ENCODE measurements at places on chromosomes 5 and 9.

DNA sequence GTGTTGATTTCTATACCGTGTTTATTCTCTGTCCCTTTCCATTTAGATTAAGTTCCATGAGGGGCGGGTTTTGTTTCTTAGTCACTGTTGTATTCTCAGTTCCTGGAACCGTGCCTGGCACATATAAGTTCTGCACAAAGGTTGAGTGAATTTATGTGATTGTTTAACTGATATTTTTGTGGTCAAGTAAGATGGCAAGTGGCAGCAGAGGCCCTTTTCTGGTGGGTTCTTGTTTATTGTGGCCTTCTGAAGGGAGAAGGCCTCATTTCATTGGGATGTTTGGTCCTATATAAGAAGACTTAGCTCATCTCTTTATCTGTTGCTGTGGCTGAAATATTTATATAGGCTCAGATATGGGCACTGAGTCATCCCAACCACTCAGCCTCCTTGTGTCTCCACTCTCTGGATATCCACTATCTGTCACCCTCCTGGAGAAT lies 262.5 kb downstream of the PSAT1 start:
- no peak for DNase-seq

GRCh38 chr9:126218359-126219125 lies 108.1 kb upstream of the MVB12B start:
- DNase-seq: no peak

GRCh38 chr5:176854164-176854563 lies 43.8 kb downstream of the UNC5A start:
- no peak for DNase-seq

GRCh38 chr9:91289244-91289643 lies 72.5 kb downstream of the AUH start:
- DNase-seq: no peak

DNA sequence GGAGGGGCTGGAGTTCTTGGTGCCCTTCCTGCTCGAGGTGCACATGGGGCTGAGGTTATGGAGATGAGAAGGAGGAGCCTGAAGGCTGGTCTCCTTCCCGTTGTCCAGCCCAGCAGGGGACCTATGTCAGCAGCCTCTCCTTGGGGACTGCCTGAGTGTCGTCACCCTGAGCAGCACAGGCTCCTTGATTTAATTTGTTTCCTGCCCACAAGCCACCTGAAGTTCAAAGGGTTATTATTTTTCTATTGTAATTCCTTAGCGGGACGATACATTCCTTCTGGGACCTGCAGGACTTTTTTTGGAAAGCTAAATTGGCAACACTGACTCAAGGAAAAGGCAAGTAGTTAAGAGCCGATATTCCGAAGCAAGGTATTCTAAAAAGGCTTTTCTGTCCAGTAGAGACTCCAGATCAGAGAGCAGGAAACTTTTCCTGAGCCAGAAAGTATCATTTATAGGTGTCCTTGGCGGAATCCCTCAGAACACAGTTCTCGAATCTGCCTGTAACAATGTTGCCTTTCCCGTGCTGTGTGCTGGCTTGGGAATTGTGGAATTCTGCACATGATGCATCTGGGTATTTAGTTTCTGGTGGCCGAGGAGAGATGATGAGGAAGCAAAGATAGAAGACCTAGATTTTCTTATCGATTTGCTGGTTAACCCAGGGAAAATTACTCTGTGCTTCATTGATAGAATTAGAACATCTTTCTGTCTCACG lies 55.4 kb downstream of the ARHGAP26 start:
- no peak for DNase-seq

DNA sequence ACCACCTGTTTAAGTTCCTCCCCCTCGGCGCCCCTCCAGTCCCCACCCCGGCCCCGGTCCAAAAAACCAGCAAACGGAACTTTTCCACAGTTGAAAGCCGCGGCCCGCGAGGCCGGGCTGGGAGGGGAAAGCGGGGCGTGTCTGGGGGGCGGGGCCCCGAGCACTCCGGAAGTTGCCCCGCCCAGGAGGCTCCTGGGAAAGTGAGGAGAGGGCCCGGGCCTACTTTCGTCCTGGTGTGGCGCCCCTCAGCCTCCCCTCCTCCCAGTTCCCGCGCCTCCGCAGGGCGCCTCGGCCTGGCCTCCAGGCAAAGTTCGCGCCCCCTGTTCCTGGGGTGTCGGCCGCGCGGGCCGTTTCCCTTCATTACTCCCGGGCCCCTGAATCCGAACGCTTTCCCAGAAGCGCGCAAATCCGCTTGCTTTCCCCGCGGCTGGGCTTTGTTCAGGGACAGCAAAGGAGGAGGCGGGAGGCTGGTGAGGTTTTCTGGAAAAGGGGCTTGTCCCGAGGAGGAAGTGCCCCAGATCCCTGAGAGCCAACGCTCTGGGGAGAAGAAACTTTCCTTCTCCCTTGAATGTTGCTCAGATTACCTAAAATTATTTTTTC lies 4.5 kb upstream of the DMRT3 start:
- no peak for DNase-seq

DNA sequence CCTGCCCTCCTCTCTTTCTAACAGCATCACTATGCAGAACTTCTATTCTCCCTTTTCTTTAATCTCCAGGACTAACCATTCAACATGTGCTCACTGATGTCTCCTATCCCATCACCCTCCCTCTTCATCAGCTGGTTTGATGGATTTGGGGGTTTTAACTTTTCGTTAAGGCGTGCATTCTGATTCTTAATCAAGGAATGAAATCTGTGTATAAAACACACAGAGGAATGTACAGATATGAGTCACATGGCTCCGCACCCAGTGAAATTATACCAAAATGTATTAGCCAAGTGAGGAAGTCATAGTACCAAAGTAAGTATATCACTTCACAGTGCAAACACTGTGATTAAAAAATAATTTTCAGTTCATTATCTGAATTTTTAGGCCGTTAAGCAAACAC lies 35.2 kb downstream of the MARCHF11 start:
- no peak for DNase-seq
